ENCODE measurements at places on chromosomes 2 and 18. TPM values are rescaled to one million over a fixed set of nuclear protein-coding genes. Genes with fewer than 3 reads are reported as not detected.

AOX1 gene
- total RNA-seq: 0.78 TPM

EFHD1 gene
- total RNA-seq: 4.7 TPM

FRZB gene
- total RNA-seq: 0.25 TPM

CDK5R2 gene
- 0.54 TPM for total RNA-seq

ITGB6 gene
- total RNA-seq: 4.0 TPM

TTC27 gene
- total RNA-seq: 21.2 TPM

CRYBA2 gene
- 0.81 TPM for total RNA-seq

SH3RF3 gene
- total RNA-seq: 0.19 TPM

COPS9 gene
- 168 TPM for total RNA-seq

FBXO48 gene
- 0.54 TPM for total RNA-seq

LYPD6B gene
- total RNA-seq: 0.41 TPM

RTP5 gene
- 1.8 TPM for total RNA-seq

DNAJC27 gene
- total RNA-seq: 4.7 TPM

LBX2 gene
- total RNA-seq: 7.7 TPM

ADD2 gene
- 66.9 TPM for total RNA-seq

RAMP1 gene
- 3.7 TPM for total RNA-seq

DSG2 gene
- total RNA-seq: 0.13 TPM

FLACC1 gene
- 3.7 TPM for total RNA-seq

ADAM23 gene
- total RNA-seq: 3.2 TPM

ARL6IP6 gene
- total RNA-seq: 16.4 TPM

TWIST2 gene
- total RNA-seq: 35.9 TPM

ZBTB7C gene
- 9.9 TPM for total RNA-seq

MEIS1 gene
- total RNA-seq: 27.9 TPM

DYNAP gene
- total RNA-seq: 0.21 TPM

BZW1 gene
- 325 TPM for total RNA-seq

CYS1 gene
- 0.35 TPM for total RNA-seq

VIT gene
- not detected for total RNA-seq

DNAH6 gene
- total RNA-seq: 8.8 TPM

NT5DC4 gene
- total RNA-seq: 0.24 TPM

GPR75 gene
- total RNA-seq: 1.5 TPM

TMEM198 gene
- total RNA-seq: 18.3 TPM

L3MBTL4 gene
- 1.3 TPM for total RNA-seq

HOXD9 gene
- 8.8 TPM for total RNA-seq

ALLC gene
- not detected for total RNA-seq

ANKRD30B gene
- not detected for total RNA-seq

LYG2 gene
- total RNA-seq: not detected

ODC1 gene
- 88.9 TPM for total RNA-seq

REG3G gene
- 1.1 TPM for total RNA-seq

RFTN2 gene
- total RNA-seq: 0.92 TPM

GALNT5 gene
- 0.39 TPM for total RNA-seq

RNF125 gene
- 0.75 TPM for total RNA-seq

ATOH8 gene
- 1.6 TPM for total RNA-seq

FZD7 gene
- 3.0 TPM for total RNA-seq

All from motor neuron (in vitro differentiated cells).